ENCODE measurements at places on chromosomes 11 and 22. TPM values are rescaled to one million over a fixed set of nuclear protein-coding genes. Genes with fewer than 3 reads are reported as not detected.

DNA sequence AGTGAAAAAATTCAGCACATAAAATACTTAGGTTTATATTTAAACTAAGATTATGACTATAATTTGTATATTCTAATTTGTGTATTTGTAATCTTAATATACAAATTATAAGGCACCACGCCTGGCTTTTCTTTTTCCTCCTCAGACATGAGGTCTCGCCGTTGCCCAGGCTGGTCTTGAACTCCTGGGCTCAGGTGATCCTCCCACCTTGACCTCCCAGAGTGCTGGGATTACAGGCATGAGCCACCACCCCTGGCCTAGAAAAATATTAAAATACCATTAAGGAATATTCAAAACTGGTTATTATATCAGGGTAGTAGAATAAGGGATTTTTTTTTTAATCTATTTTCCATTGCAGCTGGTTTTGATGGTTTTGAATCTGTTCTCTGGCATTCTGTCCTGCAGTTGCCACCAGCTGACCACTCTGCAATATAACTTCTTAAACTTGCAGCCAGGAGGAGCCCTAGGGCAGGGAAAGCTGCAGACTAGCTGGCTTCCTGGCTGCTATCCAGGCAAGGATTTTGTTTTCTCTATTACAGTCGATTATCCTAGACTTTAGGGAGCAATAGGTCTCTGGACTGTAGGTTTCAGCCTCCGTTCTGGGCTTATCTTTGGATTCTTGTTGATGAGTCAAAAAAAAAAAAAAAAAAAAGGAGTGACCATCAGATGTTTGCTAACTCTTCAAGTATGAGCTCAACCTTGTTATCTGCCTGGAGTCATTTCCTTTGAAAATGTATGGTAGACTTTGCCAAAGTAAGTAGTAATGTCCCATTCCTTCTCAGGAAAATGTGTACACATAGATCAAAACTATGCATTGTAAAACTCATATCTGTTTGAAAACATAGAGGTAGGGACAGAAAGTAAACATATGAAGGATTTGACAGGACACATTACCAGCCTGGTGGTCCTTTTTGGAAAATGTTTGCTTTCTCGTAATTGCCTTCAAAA, 13.2 kb downstream of the POLA2 start:
- no peak for DNase-seq

DNA sequence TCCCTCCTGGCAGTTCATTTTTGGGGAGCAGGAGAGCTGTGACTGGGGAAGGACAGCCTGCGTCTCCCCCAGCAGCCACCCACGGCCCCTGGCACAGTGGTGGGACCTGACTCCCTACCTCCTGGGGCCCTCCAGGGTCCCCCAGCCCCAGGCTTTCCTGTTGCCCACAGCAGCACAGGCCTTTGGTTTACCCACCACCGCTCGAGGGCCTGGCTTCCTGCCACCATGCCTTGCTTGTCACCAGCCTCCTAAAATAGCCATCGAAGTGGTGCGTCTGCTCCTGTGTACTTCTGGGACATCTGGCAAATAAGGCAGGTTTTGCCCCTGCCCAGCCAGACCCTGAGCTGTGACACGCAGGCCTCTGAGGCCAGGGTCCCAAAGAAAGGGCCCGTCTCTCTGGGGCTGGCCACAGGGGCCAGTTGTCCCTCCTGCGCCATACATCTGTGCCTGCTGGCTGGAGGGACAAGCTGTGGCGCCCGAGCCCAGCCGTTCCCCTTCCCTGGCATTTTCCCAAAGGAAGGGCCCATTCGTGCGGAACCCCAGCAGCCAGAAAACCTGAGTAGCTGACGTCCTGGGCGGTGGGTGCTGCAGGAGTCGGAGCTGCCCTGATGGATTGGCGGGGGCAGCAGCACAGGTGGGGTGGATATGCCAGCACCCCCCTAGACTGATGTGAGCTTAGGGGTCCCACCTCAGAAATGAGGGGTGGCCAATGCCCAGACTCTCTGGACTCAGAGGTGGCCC, 14.6 kb downstream of the PHLDA2 start:
- no peak for DNase-seq

DNA sequence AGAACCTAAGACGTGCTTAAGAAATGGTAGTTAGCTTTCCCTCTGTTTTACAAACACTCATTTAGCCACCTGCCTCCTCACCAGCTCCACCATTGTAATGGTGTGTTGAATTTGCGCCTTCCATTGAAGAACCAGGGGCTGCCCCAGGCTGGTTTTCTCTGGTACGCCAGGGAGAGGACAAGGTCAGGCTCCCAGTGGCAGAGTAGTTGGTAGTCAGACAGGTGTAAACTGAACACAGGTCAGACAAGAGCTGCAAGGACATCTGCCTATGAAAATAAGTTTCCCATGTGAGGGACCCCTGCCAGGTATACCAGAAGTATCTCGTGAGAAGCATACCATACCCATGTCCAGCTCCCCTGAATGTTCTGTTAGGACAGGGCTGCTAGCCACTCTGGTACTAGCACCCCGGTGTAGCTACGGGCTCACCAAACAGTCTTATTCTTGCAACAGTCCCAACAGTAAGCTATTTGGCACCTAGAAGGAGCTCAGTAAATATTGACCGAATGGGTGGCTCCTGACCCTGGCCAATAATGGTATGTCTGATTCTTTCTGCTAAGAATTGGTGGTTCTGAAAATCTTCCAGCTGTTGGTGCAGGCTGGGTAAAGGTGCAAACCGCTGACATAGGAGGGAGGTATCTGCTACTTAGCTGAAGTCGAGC, 359.0 kb downstream of the LARGE1 start:
- no peak for DNase-seq

Gene DDTL
- not detected for total RNA-seq

DNA sequence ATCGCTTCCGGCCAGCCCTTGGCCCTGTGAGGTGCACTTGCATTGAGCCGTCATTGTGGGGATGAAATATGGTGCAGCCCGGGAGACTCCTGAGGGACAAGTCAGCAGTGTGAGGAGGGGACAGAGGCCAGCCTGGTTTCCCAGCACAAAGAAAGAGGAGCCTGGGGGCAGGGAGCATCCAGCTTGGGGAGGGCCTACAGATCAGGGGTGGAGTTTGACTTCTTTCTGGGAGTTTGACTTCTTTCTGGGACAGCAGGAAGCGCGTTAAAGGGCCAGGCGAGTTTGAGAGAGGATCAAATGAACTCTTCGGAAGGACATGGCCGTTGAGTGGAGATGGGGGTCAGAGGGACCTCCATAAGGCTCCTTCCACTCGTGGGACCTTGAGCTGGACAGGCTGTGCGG, 91.9 kb downstream of the LRRC32 start:
- no peak for DNase-seq

DNA sequence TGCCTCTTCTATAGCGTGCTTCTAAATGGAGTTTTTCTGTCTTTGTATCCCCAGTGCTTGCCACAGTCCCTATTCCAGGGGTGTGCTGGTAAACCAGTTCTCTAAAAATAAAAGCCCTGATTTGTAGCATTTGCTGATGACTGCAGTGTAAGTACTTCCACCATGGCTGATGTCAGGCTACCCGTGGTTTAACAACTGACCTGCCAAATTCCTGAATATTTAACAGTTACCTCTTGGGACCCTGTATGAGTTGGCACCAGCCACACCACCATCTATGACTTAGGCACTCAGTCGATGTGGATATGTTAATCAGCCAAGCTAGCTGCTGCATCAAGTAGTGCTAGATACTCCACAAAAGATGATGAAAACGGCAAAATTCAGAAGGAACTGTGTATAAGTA, 94.0 kb upstream of the MTNR1B start:
- no peak for DNase-seq

Gene GNAZ
- total RNA-seq, result 11.9 TPM

GRCh38 chr11:9568854-9569587, 4.4 kb upstream of the WEE1 start:
- no peak for DNase-seq

Gene GAS2L1
- total RNA-seq, result 68.8 TPM

DNA sequence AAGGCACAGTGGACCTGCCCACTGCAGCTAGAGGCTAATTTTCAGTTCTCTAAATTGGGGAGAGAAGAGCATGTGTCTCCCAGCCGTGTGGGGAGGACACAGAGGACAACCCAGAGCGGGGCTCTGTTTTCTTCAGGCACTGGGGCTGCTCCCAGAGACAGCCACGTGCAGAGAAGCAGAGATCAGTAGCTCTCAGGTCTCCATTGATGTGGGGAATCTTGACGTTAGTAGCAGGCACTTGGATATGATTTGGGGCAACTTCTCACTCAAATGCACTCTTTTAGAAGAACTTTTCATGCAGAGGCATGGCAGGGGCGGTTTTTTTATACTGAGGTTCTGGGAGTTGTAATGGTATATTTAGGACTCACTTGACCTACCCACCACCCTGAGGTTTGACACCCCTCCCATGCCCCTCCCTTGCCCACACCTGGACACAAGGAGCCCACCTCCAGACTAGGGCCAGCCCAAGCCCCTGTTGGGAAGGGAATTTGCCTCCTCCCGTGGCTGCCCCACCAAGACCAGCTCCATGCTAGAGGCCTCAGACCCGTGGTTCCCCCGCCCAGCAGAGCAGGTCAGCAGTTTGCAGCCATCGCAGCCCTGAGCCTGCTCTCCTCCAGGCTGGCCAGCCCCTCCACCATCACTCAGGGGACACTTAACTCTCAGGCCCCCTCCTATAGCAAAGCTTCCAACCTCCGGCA, 94.2 kb upstream of the RTL6 start:
- no peak for DNase-seq

Gene CD6
- 1.1 TPM for total RNA-seq

DNA sequence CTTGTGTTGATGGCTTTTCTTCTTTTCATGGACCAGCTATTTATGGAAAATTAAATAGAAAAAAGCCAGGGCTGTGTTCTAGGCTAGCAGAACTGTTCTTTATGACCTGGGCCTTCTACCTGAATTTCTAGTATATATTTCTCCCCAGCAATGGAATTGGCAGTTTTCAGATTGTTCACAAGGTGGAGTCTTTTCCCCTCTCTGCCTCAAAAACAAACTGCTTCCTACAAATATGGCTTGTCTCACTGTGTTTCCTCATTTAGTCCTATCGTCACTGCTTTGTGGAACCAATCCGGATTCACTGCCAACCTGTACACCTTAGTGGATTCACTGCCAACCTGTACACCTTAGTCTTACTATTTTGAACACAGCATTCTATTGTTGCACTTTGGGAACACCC, 5.0 kb upstream of the APOL5 start:
- DNase-seq, result no peak

Gene ZNRF3
- total RNA-seq, result 7.3 TPM

DNA sequence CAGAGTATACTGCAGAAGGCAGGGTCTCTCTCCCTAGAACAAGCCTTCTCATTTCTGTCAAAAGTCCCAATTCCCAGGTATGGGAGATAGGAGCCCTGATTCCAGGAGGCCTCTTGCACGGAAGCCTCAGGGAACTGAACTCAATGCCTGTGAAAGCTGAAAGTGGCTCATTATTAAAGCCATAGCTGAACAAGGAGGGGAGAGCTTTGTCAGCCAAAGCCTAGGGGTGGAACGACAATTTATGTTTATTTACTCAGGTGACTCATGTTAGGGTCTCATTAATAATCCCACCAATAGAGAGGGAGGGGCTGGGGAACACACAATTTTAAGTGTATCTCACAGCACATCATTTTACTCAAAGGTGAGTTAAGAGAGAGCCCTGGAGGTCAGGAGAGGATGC, 44.9 kb downstream of the DSCAML1 start:
- no peak for DNase-seq

GRCh38 chr11:86091566-86091965, 22.7 kb upstream of the PICALM start:
- DNase-seq, result no peak

Gene PICK1
- total RNA-seq, result 21.3 TPM

Gene OR8A1
- total RNA-seq, result not detected

GRCh38 chr11:129813231-129813791, 2.3 kb upstream of the TMEM45B start:
- DNase-seq, result no peak

Gene FOLR1
- total RNA-seq, result not detected

DNA sequence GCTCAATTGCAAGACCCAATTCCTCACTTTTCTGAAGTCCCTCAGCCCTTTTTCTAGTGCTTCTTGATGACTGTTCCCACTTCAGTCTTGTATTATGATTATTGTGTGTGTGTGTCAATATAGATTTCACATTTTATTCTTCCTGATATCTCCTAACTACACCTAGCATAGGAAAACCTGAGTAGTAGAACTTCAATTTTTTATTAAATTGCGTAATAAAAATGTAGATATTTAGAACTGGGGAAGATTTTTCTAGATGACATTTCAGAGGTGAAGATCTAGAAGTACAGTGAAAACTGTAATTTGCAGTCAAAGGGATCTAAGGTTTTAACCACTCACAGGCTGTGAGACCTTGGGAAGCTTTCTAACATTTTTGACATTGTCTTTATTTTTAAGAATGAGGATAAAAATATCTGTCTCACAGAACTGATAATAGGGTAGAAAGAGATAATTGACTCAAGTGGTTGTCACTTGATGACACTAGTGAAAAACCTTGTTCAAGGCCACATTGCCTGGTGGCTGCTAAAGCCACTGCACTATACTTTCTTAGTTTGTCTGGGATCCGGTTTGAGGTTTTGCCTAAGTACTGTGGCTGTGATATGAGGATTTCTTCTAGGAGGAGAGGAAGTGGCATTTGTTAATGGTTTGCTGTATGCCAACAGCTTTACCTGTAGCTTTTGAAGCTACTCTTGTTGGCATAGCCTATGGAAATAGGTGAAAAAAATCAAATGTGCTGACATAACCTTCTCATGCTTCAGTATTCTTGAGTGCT, 32.2 kb upstream of the SESN3 start:
- DNase-seq, result no peak

Gene CST6
- 0.23 TPM for total RNA-seq

Data from Panc1 (cell line).